ENCODE measurements at places on chromosomes 6 and 20.
A peak's percentile ranks its signal among the peaks of the same experiment; 100 is the strongest.

DNA sequence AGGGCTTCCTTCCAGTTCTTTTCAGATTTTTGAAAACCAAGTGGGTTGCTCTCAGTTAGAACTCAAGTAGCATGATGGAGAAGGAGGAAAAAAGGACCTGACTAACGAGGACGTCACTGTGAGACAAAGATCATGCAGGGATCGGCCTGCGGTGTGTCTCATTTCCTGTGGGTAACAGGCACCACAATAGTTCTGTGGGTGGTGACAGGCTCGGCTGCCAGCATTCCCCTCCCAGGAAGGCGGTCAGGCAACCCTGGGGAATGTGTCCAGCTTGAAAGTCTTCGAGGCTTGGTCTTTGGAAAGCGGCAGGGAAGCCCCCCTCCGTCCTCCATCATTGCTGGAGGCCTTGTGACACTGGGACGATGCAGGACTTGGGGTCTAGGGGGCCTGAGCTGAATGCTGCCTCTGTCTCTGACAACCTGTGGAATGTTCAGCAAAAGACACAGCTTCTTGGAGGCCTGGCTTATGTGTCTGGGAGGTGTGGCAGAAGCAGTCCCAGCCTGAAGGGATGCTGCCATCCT lies 121.0 kb downstream of the BCAS1 start:
- DNase-seq = peak; percentile 57

DNA sequence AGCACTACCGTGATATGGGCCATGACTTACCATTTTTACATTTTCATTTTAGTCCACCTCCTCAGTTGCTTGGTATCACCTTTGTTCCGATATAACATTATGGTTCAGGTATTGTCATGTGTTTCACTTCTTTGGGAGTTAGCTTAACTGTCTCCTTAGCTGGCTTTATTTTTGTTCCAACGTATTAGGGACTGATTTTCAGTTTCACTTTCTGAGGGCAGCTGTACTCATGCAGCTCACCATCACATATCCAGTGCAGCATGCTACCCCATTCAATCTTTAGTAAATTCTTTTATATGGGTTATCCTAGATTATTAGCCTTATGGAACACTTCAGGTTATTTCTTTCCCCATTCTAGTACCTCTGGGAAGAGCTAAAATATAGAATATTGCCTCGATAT lies 362.2 kb upstream of the IRAK1BP1 start:
- no peak for DNase-seq

DNA sequence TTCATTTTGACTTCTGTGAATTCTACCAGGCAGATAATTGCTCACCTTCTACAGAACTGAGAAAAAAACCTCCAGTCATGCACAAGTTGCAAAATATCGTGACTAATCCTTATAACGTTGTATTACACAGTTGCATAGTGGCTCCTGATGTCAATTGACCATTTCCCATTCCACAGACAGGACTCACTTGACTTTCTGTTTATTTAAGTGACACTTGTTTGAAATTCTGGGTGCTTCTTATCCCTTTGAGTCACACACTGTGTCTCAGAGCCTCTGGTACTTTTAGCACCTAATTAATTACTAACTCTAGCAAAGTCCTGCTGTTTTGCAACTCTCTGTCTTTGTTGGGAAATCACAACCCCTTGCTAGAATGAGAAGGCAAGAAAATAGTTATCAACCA lies 16.2 kb upstream of the RSPO3 start:
- DNase-seq = no peak

DNA sequence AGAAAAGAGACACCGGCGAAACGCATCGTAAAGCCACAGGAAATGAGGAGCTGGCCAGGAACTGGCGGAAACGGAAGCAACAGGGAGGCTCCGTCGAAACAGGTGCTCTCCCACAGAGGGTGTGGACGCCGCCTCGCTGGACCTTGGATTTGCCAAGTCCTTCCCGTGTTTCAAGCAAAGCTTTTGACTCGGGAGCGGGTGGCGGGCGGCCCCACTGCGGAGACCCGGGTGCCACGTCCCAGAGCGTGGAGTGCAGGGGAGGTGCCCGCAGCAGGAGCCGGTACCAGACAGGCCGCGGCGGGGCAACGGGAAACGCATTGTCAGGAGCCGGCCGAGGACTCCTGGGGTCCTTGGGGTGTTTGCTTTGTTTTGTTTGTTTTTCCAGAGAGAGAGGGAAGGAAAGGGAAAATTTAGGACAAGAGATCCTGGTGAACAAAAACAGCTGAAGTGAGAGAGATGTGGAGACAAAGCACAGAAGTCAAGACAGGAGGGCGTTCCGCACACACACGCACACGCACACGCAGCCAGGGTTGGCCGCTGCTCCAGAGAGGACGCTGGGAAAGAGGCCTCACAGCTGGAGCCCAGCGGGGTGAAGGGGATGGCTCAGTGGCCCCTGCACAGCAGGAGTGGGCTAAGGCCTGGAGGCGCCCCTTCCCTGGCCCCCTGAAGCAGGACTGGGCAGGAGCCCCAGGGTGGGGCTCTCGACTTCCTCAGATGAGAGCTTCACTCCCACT lies 50.9 kb upstream of the CHRNA4 start:
- DNase-seq = no peak

GRCh38 chr20:63287697-63288580 lies 5.0 kb upstream of the COL20A1 start:
- DNase-seq = no peak

- no peak for DNase-seq
Observed at GRCh38 chr6:14734416-14735340, 511.2 kb upstream of the JARID2 start.

- no peak for DNase-seq
Observed at GRCh38 chr20:25036331-25036936, 21.5 kb downstream of the ACSS1 start.

- DNase-seq = no peak
Observed at GRCh38 chr6:19478992-19479391, 358.2 kb upstream of the ID4 start.

GRCh38 chr20:19067986-19068385 lies 144.5 kb upstream of the SLC24A3 start:
- DNase-seq = no peak

- DNase-seq = no peak
Observed at GRCh38 chr6:145034664-145035063, 700.7 kb downstream of the EPM2A start.

- no peak for DNase-seq
Observed at GRCh38 chr6:87071683-87072082, 23.2 kb downstream of the CGA start.

GRCh38 chr6:149094934-149095351 lies 222.6 kb upstream of the TAB2 start:
- no peak for DNase-seq

DNA sequence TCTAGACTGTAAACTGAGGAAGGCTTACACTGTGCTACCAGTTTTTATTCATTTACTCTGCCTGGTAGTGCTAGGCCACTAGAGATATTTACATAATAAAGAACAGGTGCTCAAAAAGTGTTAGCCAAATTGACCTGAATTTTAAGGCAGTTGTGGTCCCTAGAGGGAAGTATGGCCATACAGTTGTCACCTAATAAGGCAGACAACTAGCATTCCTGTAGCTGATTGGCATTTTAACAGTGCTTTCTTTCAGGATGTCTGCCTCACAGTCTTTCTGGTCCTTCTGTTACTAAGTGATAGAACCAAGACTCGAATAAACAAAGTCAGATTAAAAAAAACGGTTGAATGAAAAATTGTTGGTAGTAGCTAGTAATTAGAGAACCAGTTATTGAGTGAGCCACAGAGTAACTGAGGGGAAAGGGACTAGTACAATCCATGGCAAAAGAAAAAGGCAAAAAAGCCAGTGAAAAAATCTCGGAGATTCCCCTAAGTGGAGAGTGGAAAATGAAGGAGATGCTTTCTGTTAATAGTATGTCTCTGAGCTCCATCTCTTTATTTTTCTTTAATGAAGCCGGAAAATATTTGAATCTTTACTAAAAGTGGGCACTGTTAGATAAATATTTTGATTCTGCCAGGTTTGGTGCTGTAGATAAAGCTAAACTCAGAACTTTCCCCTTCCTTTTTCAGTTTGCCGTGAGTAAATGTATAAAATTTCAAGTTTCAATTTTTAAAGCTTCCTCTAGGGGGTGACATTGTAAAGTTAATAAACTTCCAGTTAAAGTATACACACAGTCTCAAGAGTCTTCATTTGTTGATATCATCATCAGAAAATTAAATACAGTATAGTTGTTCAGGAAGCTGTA lies 9.1 kb downstream of the VTA1 start:
- no peak for DNase-seq

DNA sequence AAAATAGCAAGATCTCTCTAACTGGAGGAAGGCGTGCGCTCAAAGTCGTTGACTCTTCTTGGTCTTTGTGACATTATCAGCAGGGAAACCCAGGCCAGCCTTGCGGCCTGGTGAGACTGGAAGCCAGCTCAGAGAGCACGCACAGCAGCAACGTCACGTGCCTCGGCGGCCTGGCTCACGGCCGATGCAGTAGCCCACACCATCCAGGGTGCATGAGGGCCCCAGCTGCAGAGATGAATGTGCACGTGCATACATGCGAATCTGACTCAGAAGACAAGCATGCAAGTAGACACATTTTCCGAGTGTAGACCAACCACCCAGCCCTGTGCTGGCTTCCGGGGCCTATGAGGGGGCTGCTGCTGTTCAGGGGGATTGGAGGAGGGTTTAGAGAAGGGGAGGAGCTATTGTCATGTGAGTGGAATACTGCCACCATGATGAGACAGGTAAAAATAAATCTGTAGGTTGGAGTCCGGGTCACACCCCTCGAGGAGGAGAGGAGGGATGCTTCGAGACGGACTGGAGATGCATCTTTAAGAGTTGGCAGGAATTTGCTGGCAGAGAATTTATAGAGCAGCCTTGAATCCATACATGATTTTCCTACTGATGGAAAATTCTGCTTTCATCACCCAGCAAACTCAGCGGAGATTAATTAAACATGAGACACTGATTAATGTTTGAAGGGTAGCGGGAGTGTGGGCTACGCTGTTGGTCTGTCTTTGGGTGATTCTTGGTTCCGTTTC lies 388.2 kb downstream of the CDH4 start:
- no peak for DNase-seq

DNA sequence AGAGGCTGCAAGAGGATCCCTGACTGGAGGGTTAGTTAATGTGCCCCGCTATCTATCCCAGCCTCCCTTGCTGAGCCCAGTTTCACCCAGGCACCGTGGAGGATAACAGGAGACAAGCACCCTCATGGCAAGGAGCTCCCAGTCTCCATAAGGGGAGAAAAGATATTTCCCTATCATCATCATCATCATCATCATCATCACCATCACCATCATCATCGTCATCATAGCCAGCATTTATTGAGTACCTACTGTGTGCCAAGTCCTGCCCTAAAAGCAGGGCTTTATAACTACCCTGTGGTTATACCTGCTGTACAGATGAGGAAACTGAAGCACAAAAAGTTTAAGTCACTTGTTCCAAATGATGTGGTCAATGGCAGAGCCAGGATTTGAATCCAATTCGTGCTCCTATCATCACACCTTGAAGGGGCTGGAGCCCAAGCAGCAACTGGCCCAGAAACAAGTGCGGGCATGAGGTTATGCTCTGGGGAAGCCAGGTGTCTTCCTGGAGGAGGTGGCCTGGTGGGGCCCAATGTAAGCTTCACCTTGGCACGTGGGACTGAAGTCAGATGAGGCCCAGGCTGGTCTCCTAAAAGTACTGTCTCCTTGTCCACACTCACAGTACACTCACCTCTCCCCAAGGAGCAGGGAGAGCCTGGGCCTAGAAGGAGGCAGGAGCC lies 10.0 kb downstream of the GLP1R start:
- no peak for DNase-seq

GRCh38 chr6:134071846-134072245 lies 19.4 kb upstream of the SLC2A12 start:
- no peak for DNase-seq

GRCh38 chr20:55094353-55094861 lies 619.0 kb downstream of the DOK5 start:
- no peak for DNase-seq

DNA sequence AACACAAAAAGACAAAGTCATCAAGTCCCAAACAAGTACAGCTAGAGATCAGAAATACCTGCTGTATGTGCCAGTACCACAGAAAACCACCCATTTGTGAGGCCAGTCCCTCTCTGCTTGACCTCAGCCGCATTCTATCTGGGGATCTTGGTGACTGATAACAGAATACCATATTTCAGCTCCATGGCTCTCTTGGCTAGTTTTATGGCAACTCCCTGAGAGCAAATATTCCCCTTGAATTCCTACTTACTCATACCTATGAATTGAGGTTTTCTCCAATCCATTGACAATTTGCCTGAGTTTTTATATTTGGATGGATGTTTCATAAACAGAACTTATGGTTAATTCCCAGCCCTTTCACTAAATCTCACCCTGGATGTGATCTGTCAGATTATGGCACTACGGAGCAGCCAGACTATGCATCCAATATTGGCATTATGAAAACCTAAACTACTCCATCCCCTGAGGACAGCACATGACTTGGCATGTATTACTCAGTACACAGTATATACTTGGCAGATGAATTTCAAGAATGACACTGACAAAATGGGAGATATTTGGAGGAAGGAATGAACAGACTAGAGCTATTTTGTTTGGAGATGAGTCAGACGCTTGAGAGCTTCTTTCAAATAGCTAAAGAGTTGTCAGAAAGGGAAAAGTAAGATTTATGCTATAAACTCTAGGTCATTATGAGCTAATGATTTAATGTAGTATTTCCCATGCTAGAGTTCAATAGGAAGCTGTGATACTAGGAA lies 95.7 kb downstream of the PRDM1 start:
- no peak for DNase-seq

- no peak for DNase-seq
Observed at GRCh38 chr6:79564636-79565035, 27.4 kb upstream of the LCA5 start.

DNA sequence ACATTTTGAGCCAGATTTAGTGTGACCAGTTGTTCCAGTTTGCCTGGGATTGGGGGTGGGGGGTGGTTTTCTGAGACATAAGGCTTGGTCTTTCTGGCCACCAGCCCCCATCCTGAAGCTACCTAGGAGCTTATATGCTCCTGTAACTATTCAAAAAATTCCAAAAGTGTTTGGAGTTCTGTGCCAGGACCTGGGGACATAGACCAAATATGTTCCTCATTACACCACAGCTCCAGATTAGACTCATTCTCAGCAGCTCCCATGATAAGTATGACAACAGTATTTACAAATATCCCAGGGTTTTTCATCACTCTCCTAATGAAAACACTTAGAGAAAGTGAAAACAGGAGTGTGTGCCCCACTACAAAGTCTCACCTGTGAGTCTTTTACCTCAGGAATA lies 37.8 kb upstream of the RNF144B start:
- DNase-seq = no peak

DNA sequence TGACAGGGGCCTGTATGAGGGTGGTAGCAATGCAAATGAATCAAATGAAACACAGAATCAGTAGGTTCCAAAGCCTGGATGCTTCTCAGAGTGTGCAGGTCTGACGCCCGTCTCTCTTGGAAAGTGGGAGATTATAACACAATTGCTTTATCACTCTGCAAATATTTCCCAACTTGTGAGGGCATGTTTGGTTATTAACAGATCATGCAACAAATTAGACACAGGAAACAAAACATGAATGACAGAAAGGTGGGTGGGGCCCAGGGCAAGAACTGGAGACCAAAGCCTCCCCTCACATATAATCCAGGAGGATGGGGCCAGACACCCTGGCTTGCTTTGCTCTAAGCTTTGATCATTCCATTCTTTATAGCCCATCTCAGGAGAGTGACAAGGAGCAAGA lies 108.6 kb upstream of the MRPS10 start:
- DNase-seq = no peak
